ENCODE measurements at places on chromosomes 3 and 15. TPM values are rescaled to one million over a fixed set of nuclear protein-coding genes. Genes with fewer than 3 reads are reported as not detected.
A peak's percentile ranks its signal among the peaks of the same experiment; 100 is the strongest.

The ZBTB38 gene
- 56.7 TPM for total RNA-seq

GRCh38 chr15:77527164-77527778 is 105.4 kb downstream of the LINGO1 start:
- no peak for DNase-seq

DNA sequence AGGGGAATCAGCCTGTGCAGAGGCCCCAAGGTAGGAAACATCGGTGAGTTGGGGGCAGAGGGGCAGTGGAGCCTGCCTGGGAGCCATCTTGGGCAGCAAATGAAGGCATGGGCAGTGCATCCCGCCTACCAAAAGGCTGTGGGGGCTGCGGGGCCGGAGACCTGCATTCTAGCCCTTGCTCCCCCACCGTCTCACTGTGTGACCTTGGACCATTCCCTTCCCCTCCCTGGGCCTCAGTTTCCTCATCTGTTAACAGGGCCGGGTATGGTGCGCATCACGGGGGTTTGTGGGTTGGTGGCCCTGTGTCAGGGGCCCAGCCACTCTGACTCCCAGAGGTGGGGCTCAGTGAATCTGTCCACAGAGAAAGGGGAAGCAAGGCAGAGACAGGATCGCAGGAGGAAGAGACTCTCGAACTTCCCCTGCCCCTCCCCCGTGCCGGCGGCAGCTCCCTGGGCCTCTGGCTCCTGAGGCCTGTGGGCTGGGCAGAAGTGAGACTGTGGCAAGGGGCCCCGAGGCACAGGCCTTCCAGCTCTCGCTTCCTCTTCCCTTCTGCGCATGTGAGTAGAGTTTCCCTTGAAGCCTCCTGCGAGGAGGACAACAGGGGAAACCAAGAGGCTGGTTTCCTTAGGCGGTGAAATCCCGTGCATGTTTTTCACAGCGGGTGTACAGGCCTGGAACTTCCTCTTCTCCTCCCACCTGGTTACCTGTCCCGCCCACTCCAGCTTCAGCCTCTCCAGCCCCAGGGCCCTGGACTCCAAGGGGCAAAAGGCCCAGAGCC is 42.9 kb downstream of the IDH2 start:
- peak; percentile 71 for DNase-seq

- no peak for DNase-seq
Measured at GRCh38 chr3:32592696-32593353, 22.2 kb upstream of the DYNC1LI1 start.

DNA sequence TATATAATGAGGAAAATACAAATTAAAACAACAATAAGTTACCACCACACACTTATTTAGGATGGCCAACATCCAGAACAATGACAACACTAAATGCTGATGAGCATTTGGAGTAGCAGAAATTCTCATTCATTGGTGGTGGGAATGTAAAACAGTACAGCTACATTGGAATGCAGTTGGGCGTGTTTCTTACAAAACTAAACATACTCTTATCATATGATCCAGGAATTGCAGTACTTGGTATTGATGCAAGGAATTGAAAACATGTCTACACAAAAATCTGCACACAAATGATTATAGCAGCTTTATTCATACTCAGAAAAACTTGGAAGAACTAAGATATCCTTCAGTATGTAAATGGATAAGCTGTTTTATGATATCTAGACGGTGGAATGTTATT is 594.2 kb downstream of the ZBBX start:
- no peak for DNase-seq

GRCh38 chr3:161197855-161198850 is 23.0 kb upstream of the NMD3 start:
- DNase-seq: no peak

GRCh38 chr15:95292785-95293450 is 1037.6 kb upstream of the NR2F2 start:
- DNase-seq: no peak

The STRIT1 gene
- 1,022 TPM for total RNA-seq

DNA sequence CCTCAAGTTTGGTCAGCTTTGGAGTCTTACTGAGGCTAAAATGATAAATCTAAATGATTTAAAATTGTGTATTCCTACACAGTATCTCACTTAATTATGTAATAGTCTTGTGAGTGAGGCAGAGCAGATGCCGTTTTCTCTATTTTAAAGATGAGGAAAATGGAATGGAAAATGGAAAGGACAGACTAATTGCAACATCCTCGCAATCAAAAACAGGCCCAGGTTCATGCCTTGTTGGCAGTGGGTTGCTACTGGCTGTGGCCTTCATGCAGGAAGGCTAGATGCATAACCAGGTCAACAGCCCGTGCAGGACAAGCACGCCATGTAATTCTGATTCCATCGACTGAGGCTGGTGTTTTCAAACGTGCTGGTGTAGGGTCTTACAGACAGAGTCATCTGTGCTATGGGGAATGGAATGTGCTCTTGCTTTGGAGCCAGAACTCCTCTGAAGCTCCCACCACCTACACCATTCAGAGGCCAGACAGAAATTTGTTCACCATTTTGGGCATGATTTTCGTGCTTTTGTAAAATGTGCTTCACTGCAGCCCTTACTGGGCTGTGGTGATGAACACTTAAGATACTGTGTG is 37.9 kb downstream of the MLH1 start:
- no peak for DNase-seq

DNA sequence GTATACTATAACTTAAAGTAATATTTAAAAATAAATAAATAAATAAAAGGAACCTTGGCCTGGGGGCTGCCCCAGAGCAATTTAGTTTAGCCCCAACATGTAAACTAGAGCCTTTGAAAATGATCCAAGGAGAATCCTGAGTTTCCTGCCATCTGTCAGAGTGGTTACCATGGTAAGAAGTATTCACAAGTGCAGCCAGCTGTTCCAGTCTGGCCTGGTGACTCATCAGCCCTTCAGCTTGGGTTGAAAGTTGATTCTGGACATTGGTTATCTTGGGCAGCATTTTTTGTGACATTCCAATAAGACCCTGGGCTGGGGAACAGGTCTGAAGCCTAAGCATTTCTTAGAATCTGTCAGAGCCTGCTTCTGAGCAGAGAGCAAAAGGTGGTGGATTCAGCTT is 72.7 kb upstream of the LRTM1 start:
- DNase-seq: no peak

- DNase-seq: no peak
Measured at GRCh38 chr3:14429237-14429636, 26.8 kb downstream of the SLC6A6 start.

- DNase-seq: no peak
Measured at GRCh38 chr3:10806006-10806405, 10.0 kb upstream of the SLC6A11 start.

GRCh38 chr3:119557877-119558269 is 1.5 kb downstream of the CD80 start:
- no peak for DNase-seq

All from psoas muscle (tissue), 8 donors.